ENCODE measurements at places on chromosomes 1 and 21. TPM values are rescaled to one million over a fixed set of nuclear protein-coding genes. Genes with fewer than 3 reads are reported as not detected.
A peak's percentile ranks its signal among the peaks of the same experiment; 100 is the strongest.

The CLDN17 gene
- not detected for total RNA-seq

GRCh38 chr1:106613861-106614260 is 442.6 kb upstream of the PRMT6 start:
- H3K27me3 ChIP-seq: no peaks in the 10 kb centered on the region
- H3K27ac ChIP-seq: no peak overlapping the region
- H3K4me1 ChIP-seq: no peaks in the 10 kb centered on the region
- H3K4me3 ChIP-seq: no peak overlapping the region

GRCh38 chr1:236494586-236495466 is 29.0 kb upstream of the LGALS8 start:
- H3K27ac ChIP-seq: peak overlapping the region; percentile 52
- no peaks in the 10 kb centered on the region for H3K27me3 ChIP-seq
- no peak overlapping the region for H3K4me3 ChIP-seq
- H3K4me1 ChIP-seq: peaks cover 12% of the 10 kb centered on the region
- H3K36me3 ChIP-seq: no peaks in the 10 kb centered on the region
- DNase-seq: no peak

DNA sequence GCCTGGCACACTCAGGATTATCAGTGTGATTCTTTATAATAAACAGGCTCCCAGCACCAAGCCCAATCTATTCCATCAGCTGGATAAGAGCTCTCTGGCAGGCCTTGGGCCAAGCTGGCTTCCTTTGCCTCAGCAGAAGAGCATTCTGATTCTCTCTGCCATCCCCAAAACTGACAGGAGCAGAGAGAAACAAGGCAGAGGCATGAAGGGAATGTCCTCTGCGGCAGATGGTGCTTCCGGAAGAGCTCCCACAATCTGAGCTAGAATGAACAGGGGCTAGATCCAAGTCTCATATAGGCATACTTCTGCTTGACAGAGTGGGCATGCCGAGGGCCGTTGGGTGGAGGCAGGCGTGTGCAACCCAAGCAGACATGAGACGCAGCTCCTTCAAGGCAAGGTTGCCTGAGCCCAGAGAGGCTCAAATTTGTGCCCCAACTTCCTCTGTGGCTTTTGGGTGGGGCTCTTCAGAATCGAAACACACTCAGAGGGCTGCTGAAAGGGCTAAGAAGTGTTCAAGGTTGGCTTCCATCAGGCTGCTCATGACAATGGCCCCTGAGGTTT is 4.0 kb downstream of the CAPN2 start:
- H3K36me3 ChIP-seq: peaks cover 3% of the 10 kb centered on the region
- no peak for DNase-seq
- H3K4me1 ChIP-seq: peaks cover 63% of the 10 kb centered on the region
- H3K27me3 ChIP-seq: no peaks in the 10 kb centered on the region

GRCh38 chr1:111956155-111956771 is 33.2 kb downstream of the KCND3 start:
- H3K4me1 ChIP-seq: peaks cover 24% of the 10 kb centered on the region
- H3K36me3 ChIP-seq: no peaks in the 10 kb centered on the region
- DNase-seq: no peak
- no peaks in the 10 kb centered on the region for H3K27me3 ChIP-seq

The SPRR2A gene
- not detected for total RNA-seq

GRCh38 chr1:193060938-193061337 is 1.5 kb downstream of the RO60 start:
- H3K4me1 ChIP-seq: peaks cover 15% of the 10 kb centered on the region
- DNase-seq: no peak
- H3K27me3 ChIP-seq: no peaks in the 10 kb centered on the region
- no peak overlapping the region for H3K4me3 ChIP-seq
- no peak overlapping the region for H3K27ac ChIP-seq

- H3K4me1 ChIP-seq: no peaks in the 10 kb centered on the region
- no peak for DNase-seq
- H3K27me3 ChIP-seq: no peaks in the 10 kb centered on the region
Measured at GRCh38 chr21:15256996-15257395, 192.2 kb upstream of the NRIP1 start.

The GBP4 gene
- 5.8 TPM for total RNA-seq

The PODN gene
- 11.6 TPM for total RNA-seq

The EPB41 gene
- 33.9 TPM for total RNA-seq

DNA sequence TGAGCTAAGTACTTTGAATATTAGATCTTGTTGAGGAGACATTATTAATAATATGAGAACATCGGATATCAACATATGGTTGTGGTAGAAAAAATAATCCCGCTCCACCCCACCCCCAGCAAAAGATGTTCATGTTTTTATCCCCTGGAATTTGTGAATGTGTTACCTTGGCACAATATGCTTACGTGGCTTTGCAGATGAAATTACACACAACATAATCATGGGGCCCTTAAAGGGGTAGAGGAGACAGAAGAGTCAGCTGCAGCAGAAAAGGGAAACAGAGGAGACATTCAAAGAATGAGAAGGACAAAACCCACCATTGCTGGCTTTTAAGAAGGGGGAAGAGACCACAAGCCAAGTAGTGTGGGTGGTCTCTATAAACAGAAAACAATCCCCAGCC is 104.1 kb downstream of the SEC16B start:
- H3K4me1 ChIP-seq: no peaks in the 10 kb centered on the region
- no peaks in the 10 kb centered on the region for H3K27me3 ChIP-seq
- no peaks in the 10 kb centered on the region for H3K36me3 ChIP-seq
- DNase-seq: no peak

- no peak overlapping the region for H3K27ac ChIP-seq
- no peaks in the 10 kb centered on the region for H3K4me1 ChIP-seq
- H3K36me3 ChIP-seq: no peaks in the 10 kb centered on the region
- no peaks in the 10 kb centered on the region for H3K27me3 ChIP-seq
Measured at GRCh38 chr21:29248124-29248523, 50.6 kb upstream of the BACH1 start.

DNA sequence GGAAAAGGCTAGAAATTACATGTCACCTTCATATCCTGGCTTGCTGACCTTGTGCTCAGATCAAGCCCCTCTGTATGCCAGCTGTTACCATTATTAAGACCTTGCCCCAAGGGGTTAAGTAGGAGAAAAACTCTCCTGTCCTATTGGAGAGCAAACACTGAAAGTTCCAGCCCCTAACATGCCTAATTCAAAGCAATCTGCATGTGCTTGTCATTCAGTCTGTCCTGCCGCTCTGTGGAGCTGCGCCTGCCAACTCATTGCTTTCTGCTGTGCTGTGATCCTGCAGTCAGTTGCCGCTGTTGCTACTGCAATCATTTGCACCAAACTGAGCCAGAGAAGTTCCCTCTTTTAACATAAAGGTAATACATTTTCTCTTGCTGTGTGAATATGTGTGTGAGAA is 113.4 kb downstream of the DISP1 start:
- H3K4me1 ChIP-seq: peaks cover 27% of the 10 kb centered on the region
- no peaks in the 10 kb centered on the region for H3K27me3 ChIP-seq
- H3K27ac ChIP-seq: peak overlapping the region; percentile 58
- peak; percentile 76 for DNase-seq
- H3K36me3 ChIP-seq: no peaks in the 10 kb centered on the region
- H3K4me3 ChIP-seq: peak overlapping the region; percentile 58

- no peaks in the 10 kb centered on the region for H3K27me3 ChIP-seq
- no peak overlapping the region for H3K27ac ChIP-seq
- no peaks in the 10 kb centered on the region for H3K36me3 ChIP-seq
- H3K4me3 ChIP-seq: no peak overlapping the region
- no peaks in the 10 kb centered on the region for H3K4me1 ChIP-seq
Measured at GRCh38 chr1:213714645-213715044, 273.1 kb upstream of the PROX1 start.

- peak overlapping the region; percentile 5 for H3K27ac ChIP-seq
- no peak overlapping the region for H3K4me3 ChIP-seq
- no peak for DNase-seq
- H3K36me3 ChIP-seq: no peaks in the 10 kb centered on the region
- H3K27me3 ChIP-seq: no peaks in the 10 kb centered on the region
- H3K4me1 ChIP-seq: no peaks in the 10 kb centered on the region
Measured at GRCh38 chr1:94265906-94266305, 28.5 kb upstream of the ARHGAP29 start.

GRCh38 chr1:54371942-54372275 is 34.3 kb downstream of the SSBP3 start:
- H3K4me3 ChIP-seq: no peak overlapping the region
- peaks cover 25% of the 10 kb centered on the region for H3K4me1 ChIP-seq
- DNase-seq: no peak
- no peak overlapping the region for H3K27ac ChIP-seq

The SPATA6 gene
- 13.8 TPM for total RNA-seq

The KLF17 gene
- not detected for total RNA-seq

The ZNF697 gene
- 9.4 TPM for total RNA-seq

The KCNE2 gene
- total RNA-seq: not detected

GRCh38 chr1:4306559-4307467 is 347.6 kb upstream of the AJAP1 start:
- H3K4me1 ChIP-seq: no peaks in the 10 kb centered on the region
- H3K27ac ChIP-seq: no peak overlapping the region
- no peak for DNase-seq
- H3K27me3 ChIP-seq: no peaks in the 10 kb centered on the region
- no peak overlapping the region for H3K4me3 ChIP-seq

GRCh38 chr1:1353389-1354151 is 4.4 kb upstream of the DVL1 start:
- DNase-seq: no peak
- H3K4me1 ChIP-seq: peaks cover 37% of the 10 kb centered on the region
- H3K27ac ChIP-seq: no peak overlapping the region
- H3K36me3 ChIP-seq: peaks cover 5% of the 10 kb centered on the region
- peak overlapping the region; percentile 6 for H3K4me3 ChIP-seq

- DNase-seq: no peak
- H3K36me3 ChIP-seq: no peaks in the 10 kb centered on the region
- H3K27ac ChIP-seq: no peak overlapping the region
- H3K4me3 ChIP-seq: no peak overlapping the region
Measured at GRCh38 chr21:27103768-27104167, 136.9 kb upstream of the ADAMTS5 start.

The ANKRD65 gene
- 4.0 TPM for total RNA-seq

- peaks cover 9% of the 10 kb centered on the region for H3K27me3 ChIP-seq
- no peak overlapping the region for H3K4me3 ChIP-seq
- no peak for DNase-seq
- H3K4me1 ChIP-seq: peaks cover 17% of the 10 kb centered on the region
Measured at GRCh38 chr1:156150333-156151011, 2.9 kb upstream of the SEMA4A start.

The KLHDC9 gene
- 13.3 TPM for total RNA-seq

DNA sequence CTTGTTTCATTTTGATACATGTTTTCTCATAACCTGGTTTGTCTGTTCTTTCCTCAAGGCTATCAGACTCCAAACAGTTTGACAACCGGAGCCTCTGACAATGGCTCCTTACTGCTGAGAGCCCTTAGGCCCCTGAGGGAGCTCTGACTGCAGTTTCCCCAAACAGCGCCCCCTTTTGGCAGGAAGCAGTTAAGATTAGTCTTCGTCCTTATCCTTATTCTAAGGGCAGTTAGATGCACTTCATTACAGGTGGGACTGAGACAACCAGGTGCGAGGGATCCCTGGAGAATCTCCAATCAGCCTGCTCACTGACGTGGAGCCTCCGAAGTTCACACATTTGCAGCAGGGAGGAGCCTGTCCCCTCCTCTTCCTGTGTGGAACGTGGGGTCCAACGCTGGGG is 393.1 kb downstream of the BRINP3 start:
- H3K4me1 ChIP-seq: no peaks in the 10 kb centered on the region
- no peaks in the 10 kb centered on the region for H3K27me3 ChIP-seq
- no peak for DNase-seq
- no peak overlapping the region for H3K27ac ChIP-seq
- no peak overlapping the region for H3K4me3 ChIP-seq

DNA sequence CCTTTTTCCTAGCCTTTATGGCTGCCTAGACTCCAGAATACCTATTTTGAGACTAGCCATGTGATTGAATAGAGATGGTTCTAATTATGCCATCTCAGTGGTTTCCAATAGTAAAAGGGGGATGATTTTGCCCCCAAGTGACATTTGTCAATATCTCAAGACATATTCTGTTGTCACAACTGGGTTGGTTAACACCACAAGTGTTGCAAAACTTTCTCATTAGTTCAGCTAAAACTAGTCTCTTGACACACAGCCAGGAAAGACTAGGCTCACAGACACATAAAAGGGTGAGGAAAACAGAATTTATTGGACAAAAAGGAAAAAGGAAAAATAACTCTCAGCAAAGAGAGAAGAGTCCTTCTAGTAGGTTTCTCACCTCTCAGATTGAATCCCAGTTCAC is 39.9 kb upstream of the GBP5 start:
- H3K36me3 ChIP-seq: no peaks in the 10 kb centered on the region
- no peak for DNase-seq
- H3K27ac ChIP-seq: peak overlapping the region; percentile 79
- no peak overlapping the region for H3K4me3 ChIP-seq

DNA sequence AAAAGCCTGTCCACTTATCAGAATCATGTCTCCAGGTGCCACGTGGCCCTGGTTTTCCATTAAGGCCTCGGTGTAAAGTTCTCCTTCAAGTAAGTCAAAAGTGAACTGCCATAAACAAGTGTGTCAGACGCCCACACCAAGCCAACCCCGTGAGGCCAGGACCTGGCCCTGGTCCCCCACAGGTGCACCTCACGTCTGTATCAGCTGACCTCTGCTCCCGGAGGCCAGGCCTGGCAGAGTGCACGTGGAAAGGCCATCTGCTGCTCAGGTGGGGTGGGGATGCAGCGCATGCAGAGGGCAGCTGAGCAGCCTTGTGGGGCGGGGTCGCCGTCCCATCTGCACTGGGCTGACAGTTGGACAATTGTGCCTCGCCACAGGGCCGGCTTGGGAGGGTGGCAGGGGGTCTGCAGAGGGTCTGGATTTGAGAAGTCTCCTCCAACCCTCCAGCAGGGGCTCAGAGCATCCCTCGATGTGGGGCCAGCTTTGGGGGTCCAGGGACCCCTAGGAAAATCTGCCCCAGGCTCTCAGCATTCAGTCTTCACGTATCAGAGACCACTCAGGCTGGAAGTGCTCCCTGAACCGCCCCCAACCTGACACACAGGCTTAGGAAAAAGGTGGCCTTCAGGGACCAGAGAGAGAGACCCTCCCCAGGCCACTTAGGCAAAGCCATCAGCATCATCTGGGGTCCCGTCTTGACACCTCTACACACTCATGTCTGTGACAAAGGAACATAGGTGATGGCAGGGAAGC is 3.0 kb downstream of the SLC19A1 start:
- no peaks in the 10 kb centered on the region for H3K27me3 ChIP-seq
- H3K36me3 ChIP-seq: no peaks in the 10 kb centered on the region
- H3K4me1 ChIP-seq: peaks cover 12% of the 10 kb centered on the region
- H3K4me3 ChIP-seq: no peak overlapping the region
- peak; percentile 41 for DNase-seq

- no peaks in the 10 kb centered on the region for H3K36me3 ChIP-seq
- DNase-seq: no peak
- peak overlapping the region; percentile 45 for H3K27ac ChIP-seq
- H3K4me1 ChIP-seq: no peaks in the 10 kb centered on the region
- H3K4me3 ChIP-seq: no peak overlapping the region
Measured at GRCh38 chr1:21638531-21639341, 30.4 kb downstream of the RAP1GAP start.

- no peak for DNase-seq
- no peak overlapping the region for H3K27ac ChIP-seq
- H3K4me3 ChIP-seq: no peak overlapping the region
- no peaks in the 10 kb centered on the region for H3K4me1 ChIP-seq
Measured at GRCh38 chr1:176068256-176068655, 138.8 kb downstream of the COP1 start.

Measured in heart left ventricle (tissue), 16 donors.